ENCODE measurements at places on chromosomes 2 and 18.

GRCh38 chr2:38375696-38376345 is 1.3 kb downstream of the ATL2 start:
- no peak for DNase-seq

DNA sequence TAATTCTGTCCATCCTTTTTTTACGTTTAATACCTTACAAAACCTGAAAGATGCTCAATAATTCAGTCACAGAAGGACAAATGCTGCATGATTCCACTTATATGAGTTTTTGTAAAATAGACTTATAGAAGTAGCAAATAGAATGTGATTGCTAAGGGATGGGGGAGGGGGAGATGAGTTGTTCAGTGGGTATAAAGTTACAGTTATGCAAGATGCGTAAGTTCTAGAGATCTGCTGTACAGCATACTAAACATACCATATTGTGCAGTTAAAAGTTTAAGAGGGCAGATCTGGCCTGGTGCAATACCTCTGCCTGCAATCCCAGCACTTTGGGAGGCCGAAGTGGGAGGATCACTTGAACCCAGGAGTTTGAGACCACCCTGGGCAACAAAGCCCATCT is 78.8 kb downstream of the TET3 start:
- DNase-seq, result no peak

DNA sequence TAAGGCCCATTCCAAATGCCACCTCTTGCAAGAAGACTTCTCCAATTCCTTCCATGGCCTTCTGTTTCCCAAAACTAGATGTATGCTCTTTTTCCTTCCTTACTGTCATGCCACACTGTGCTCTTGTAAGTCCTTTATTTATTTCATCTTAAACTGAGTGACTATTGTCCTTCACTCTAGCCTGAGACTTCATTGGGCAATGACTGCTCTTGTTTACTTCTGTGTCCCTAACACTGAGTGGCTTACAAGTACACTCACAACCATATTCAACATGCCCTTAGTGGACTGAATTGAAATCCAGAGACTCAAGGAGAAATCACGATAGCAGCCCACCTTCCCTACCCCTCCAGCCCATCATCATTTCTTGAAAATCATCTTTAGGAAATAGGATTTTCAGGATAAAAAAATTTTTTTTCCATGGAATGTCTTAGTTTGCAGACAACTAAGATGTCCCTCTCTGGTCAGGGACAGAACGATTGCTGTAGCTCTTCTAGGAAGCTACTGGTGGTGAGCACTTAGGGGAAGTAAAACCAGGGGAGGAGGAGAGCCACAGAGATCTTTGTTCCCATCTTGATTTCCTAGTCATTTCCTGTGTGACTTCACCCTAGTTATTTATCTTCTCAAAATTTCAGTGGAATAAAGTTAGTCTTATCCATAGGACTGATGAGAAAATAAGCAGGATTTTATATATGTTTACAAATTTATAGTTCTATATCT is 80.7 kb downstream of the CYRIA start:
- DNase-seq, result no peak

DNA sequence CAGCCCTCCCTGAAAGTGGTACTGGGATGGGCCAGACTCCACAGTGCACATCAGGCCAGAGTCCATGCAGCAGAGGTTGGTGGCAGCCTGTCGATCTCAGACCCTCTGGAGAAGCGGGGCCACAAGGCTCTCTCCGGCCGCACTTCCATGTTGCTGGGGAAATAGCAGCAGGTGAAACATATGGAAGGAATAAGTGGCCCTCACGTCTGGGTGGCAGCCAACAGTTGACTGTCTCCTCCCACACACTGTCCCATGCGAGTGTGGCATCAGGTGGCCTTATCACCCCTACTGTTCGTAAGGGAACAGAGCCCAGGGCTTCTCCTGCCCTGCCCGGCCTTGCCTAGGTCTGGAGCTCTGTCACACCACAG is 58.1 kb upstream of the FOSL2 start:
- no peak for DNase-seq

DNA sequence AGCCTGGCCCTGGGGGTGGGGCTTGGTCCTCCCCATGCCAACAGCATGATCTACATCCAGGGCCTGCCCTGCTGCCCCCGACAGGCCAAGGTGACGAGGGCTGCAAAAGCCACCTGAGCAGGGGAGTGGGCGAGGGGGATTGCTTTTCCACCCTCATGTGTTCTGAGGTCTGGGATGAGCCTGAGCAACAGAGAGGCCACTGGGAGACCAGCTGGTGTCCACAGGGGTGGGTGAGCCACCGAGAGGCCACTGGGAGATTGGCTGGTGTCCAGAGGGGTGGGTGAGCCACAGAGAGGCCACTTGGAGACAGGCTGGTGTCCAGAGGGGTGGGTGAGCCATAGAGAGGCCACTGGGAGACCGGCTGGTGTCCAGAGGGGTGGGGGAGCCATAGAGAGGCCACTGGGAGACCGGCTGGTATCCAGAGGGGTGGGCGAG is 147.4 kb upstream of the GPC1 start:
- no peak for DNase-seq

- no peak for DNase-seq
These were observed 331.5 kb downstream of the HRH4 start for GRCh38 chr18:24791751-24792545.

- no peak for DNase-seq
These were observed 2.0 kb downstream of the ETAA1 start for GRCh38 chr2:67399144-67399543.

- no peak for DNase-seq
These were observed 46.7 kb downstream of the SDC1 start for GRCh38 chr2:20178249-20178607.

GRCh38 chr18:44741085-44741484 is 60.4 kb downstream of the SETBP1 start:
- DNase-seq, result no peak

- DNase-seq, result no peak
These were observed 13.2 kb downstream of the GALR1 start for GRCh38 chr18:77262643-77263465.

- no peak for DNase-seq
These were observed 345.5 kb upstream of the FSIP2 start for GRCh38 chr2:185393091-185393490.

DNA sequence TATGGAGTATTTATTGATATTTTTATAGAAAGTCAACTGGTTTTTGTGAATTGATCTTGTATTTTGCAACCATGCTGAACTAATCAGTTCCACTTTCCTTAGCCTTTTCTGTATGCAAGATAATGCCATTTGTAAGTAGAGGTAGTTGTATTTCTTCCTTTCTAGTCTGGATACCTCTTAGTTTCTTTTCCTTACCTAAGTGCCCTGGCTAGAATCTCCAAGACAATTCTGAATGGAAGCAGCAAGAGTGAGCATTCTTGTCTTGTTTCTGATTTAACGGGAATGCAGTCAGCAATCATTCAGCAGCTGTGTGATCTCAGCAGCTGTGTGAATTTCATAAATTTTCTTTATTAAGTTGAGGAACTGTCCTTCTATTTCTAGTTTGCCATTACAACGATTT is 73.4 kb downstream of the NRXN1 start:
- no peak for DNase-seq

DNA sequence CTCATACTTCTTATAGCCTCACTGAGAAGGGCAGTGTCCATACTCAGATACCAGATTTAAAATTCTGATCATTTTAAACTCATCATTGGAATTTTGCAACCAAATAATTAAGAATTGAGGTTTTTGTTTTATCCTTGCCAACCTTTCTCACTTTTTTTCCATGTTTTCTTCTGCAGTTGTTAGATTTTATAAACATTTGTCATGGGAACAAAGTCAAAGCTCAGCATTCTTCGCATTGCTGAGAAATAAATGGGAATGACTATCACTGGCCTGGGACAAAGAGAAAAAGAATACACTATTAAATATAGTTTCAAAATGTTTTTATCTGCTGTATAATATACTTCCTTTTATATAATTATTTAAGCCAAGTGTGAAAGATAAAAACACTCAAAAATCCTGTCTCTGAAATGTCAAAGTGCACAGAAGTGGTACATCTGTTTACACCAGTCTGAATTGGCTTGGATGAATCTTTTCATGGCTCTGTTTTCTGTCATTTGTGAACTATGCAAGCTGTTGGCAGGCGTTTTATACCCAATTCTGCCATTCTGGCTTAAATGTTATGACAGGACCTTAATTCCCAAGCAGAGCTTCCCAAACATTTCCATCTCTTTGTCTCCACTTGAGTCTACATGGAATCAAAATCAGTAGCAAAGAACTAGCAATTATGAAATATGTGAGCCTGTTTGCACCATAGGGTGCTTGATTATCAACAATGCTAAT is 249.3 kb upstream of the SYT4 start:
- no peak for DNase-seq

DNA sequence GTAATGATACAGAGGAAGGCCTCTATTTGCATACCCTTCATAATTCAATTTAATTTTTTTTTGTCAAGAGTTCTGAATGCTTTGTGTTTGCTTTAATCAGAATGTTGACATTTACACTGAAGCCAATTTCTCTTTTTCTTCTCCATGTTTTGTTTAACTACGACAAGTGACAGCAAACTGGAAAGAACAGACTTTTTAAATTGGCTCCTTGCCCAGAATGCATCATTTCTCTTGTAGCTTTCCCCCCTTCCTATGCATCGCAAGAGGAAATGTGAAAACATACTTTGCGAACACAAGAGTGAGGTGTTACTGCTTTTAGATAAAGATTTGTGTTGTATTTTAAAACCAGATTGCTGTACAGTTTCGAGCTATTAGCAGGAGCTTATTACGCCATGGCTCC is 955.2 kb upstream of the CELF4 start:
- no peak for DNase-seq

GRCh38 chr2:174750923-174751441 is 13.3 kb downstream of the CHRNA1 start:
- no peak for DNase-seq

Data from suprapubic skin (tissue), 4 donors.